Aorta (tissue), 5 donors: ENCODE measurements at places on chromosomes 7 and 10. TPM values are rescaled to one million over a fixed set of nuclear protein-coding genes. Genes with fewer than 3 reads are reported as not detected.

GRCh38 chr7:7164591-7164990 is 17.8 kb upstream of the C1GALT1 start:
- H3K27ac ChIP-seq = no peak overlapping the region
- H3K36me3 ChIP-seq = no peaks in the 10 kb centered on the region
- DNase-seq = no peak
- no peaks in the 10 kb centered on the region for H3K27me3 ChIP-seq
- no peaks in the 10 kb centered on the region for H3K4me1 ChIP-seq

- H3K27ac ChIP-seq = no peak overlapping the region
- H3K4me1 ChIP-seq = no peaks in the 10 kb centered on the region
- H3K4me3 ChIP-seq = no peak overlapping the region
Observed at GRCh38 chr10:94521276-94522250, 24.0 kb upstream of the HELLS start.

GRCh38 chr7:138887085-138887710 is 89.2 kb upstream of the ATP6V0A4 start:
- no peak for DNase-seq
- no peaks in the 10 kb centered on the region for H3K4me1 ChIP-seq
- H3K4me3 ChIP-seq = no peak overlapping the region
- no peaks in the 10 kb centered on the region for H3K27me3 ChIP-seq
- H3K27ac ChIP-seq = no peak overlapping the region

GRCh38 chr10:34396663-34397062 is 418.4 kb downstream of the PARD3 start:
- DNase-seq = no peak
- no peaks in the 10 kb centered on the region for H3K36me3 ChIP-seq
- H3K4me1 ChIP-seq = no peaks in the 10 kb centered on the region
- no peaks in the 10 kb centered on the region for H3K27me3 ChIP-seq
- H3K4me3 ChIP-seq = no peak overlapping the region

DNA sequence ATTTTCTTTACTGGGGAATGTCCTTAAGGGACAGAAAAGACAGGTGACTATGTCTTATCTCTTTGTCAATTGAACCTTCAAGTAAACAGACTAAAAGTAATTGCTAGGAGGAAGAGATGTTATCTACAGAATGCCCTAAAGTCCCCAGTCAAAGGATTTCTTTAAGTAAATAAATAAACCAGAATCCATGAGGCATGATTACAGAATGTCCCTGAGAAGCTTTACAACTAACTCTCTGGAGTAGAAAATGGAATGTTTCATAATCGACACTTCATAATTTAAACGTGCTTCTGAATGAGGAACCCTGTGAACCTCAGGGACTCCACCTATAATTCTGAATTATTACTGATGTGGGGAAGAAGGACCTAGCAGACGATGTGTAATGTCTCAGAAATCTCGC is 187.9 kb upstream of the IMMP2L start:
- no peaks in the 10 kb centered on the region for H3K4me1 ChIP-seq
- no peak overlapping the region for H3K27ac ChIP-seq
- H3K27me3 ChIP-seq = no peaks in the 10 kb centered on the region
- H3K36me3 ChIP-seq = no peaks in the 10 kb centered on the region
- no peak for DNase-seq
- H3K4me3 ChIP-seq = no peak overlapping the region

- H3K27me3 ChIP-seq = no peaks in the 10 kb centered on the region
- no peak for DNase-seq
- no peaks in the 10 kb centered on the region for H3K4me1 ChIP-seq
- H3K36me3 ChIP-seq = no peaks in the 10 kb centered on the region
- H3K4me3 ChIP-seq = no peak overlapping the region
- no peak overlapping the region for H3K27ac ChIP-seq
Observed at GRCh38 chr10:85557706-85558105, 808.9 kb downstream of the GRID1 start.

- no peak overlapping the region for H3K4me3 ChIP-seq
- DNase-seq = peak; percentile 85
- no peaks in the 10 kb centered on the region for H3K27me3 ChIP-seq
- H3K27ac ChIP-seq = peak overlapping the region; percentile 60
- H3K36me3 ChIP-seq = no peaks in the 10 kb centered on the region
- peaks cover 4% of the 10 kb centered on the region for H3K4me1 ChIP-seq
Observed at GRCh38 chr10:103888113-103888841, 29.7 kb downstream of the STN1 start.

DNA sequence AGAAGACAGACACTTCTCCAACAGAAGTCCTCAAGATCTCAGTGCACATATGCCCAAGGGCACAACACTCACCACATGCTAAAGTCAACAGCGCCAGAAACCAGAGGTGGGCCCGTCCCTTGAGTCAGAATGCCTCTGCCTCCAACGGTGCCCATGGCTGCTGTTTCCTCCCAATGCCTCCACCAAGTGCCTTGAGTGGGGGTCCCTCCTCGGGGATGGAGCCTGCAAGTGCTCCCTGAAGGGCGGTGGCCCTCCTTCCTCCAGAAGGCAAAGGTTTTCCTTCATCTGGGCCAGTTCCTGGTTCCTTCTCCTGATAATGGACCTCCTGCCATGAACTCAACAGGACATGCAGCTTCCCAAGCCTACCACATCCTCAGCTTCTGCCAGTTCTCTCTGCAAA is 58.5 kb downstream of the TNS3 start:
- no peaks in the 10 kb centered on the region for H3K4me1 ChIP-seq
- H3K4me3 ChIP-seq = no peak overlapping the region
- DNase-seq = no peak
- H3K36me3 ChIP-seq = peaks cover 11% of the 10 kb centered on the region
- H3K27me3 ChIP-seq = no peaks in the 10 kb centered on the region

DNA sequence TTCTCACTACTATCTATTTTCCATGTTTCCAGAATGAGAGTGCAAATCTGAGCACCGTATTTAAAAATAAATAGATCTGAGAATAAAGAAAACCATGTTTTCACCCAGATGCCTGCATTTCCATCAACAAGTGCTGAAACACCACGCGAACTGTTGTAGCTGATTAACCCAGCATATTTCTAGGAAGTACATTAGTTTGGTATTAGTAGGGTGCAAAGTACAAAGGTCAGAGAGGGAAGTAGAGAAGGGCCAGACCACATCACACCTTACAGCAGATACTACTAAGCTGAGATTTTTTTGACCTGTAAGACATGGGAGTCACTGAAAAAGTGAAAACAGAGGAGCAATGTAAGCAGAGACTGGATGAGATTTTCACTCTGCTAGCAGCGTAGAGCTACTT is 181.3 kb downstream of the IMMP2L start:
- DNase-seq = no peak
- no peak overlapping the region for H3K27ac ChIP-seq
- H3K36me3 ChIP-seq = no peaks in the 10 kb centered on the region
- H3K4me1 ChIP-seq = no peaks in the 10 kb centered on the region
- H3K27me3 ChIP-seq = no peaks in the 10 kb centered on the region

DNA sequence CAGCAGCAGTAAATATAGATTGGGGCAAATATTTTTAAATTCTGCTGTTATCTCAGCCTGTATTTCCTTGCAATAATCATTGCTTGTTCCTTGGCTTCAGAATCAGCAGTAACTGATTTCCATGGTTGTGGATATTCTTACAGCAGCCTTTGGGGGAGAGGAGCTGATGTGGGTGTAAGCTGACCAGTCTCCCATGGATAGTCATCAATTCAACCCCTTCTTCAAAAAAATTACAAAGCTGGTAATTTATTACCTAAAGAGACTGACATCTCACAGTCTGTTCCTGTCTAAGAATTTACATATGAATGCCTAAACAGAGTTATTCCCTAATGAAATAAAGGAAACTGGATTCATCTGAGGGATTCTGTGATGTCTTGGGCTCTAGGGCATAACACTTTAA is 103.1 kb upstream of the CABCOCO1 start:
- no peak overlapping the region for H3K27ac ChIP-seq
- no peak overlapping the region for H3K4me3 ChIP-seq
- DNase-seq = no peak

DNA sequence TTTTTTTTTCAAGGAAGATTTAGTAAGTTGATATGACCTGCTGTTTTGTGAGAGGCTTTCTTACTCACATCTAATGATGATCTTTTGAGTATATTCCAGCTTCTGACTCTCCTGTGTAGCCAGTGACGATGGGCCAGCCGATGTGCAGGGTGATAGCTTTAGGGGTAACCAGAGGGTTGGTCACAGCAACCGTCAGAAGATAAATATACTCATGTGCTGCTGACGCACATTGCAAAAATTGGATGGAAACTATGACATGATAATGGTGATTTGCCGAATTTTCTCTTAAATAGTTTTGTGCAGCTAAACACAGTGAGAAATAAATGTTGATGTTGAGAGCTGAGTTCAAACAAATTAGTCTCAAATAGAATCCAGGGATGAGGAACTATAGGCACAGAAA is 29.5 kb downstream of the R3HCC1L start:
- H3K4me1 ChIP-seq = no peaks in the 10 kb centered on the region
- peaks cover 2% of the 10 kb centered on the region for H3K36me3 ChIP-seq
- H3K27ac ChIP-seq = no peak overlapping the region
- no peak for DNase-seq

GRCh38 chr7:50721160-50721559 is 61.5 kb downstream of the GRB10 start:
- no peak for DNase-seq
- no peak overlapping the region for H3K4me3 ChIP-seq
- H3K36me3 ChIP-seq = no peaks in the 10 kb centered on the region
- H3K4me1 ChIP-seq = peaks cover 12% of the 10 kb centered on the region
- no peaks in the 10 kb centered on the region for H3K27me3 ChIP-seq

DNA sequence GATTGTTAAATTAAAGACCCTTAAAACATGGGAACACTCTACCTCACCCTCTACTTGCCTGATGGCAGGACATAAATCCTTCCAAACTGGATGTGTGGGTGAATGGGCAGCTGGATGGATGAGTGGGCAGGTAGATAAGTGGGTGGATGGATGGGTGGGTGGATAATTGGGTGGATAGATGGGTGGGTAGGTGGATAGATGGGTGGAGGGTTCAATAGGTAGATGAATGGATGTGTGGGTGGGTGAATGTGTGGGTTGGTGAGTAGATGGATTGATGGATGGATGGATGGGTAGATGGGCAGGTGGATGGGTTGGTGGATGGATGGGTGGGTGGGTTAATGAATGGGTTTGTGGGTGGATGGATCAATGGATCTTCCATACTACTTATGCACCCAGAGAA is 18.9 kb upstream of the FFAR4 start:
- no peaks in the 10 kb centered on the region for H3K27me3 ChIP-seq
- no peak overlapping the region for H3K4me3 ChIP-seq
- DNase-seq = no peak
- H3K27ac ChIP-seq = no peak overlapping the region

WIPF3 gene
- 2.1 TPM for total RNA-seq

UCN3 gene
- not detected for total RNA-seq

TLX1 gene
- not detected for total RNA-seq

OR13A1 gene
- total RNA-seq = not detected

ASB10 gene
- not detected for total RNA-seq
